ENCODE measurements at places on chromosomes 13 and 19.

- no peak for DNase-seq
Measured at GRCh38 chr19:30105727-30106126, 163.7 kb downstream of the URI1 start.

- peak; percentile 29 for DNase-seq
Measured at GRCh38 chr13:109110159-109110558, 480.7 kb downstream of the MYO16 start.

DNA sequence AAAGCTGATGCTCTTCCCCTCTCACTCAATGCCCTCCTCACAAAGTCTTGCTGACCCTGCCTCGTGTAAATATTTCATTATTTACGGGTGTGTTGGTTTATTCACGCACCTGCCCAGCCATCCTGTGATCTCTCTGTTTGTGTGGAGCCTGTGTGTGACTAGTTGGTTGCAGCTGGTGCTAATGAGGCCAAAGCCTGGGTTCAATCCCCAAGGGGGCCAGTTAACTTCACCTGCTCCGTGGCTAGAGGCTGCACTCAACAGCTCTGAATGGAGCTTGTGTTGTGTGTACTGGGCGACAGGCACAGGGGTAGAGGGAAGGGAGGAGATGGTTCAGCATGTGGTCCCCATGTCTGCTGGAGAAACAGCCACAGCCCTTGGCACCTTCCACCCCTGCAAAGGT is 109.5 kb downstream of the DNAJC15 start:
- DNase-seq: no peak

DNA sequence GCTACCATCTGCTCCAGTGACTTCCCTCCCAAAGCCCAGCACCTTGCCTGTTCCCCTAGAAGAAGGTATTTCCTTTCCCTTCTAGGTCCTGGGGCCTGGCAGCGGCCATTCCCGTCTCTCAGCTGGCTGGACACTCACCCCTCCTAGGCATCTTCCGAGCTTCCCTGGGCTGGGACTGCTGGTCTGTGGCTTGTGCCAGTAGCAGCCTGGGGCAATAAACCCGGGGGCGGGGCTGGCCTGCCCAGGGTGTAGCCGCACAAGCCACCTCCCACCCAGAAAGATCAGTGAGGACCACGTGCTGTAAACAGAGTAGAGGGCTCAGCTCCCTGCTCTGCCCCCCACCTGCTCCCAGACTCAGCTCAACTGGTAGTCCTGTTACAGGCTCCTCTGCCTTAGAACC is 15.0 kb downstream of the LIPE start:
- no peak for DNase-seq

DNA sequence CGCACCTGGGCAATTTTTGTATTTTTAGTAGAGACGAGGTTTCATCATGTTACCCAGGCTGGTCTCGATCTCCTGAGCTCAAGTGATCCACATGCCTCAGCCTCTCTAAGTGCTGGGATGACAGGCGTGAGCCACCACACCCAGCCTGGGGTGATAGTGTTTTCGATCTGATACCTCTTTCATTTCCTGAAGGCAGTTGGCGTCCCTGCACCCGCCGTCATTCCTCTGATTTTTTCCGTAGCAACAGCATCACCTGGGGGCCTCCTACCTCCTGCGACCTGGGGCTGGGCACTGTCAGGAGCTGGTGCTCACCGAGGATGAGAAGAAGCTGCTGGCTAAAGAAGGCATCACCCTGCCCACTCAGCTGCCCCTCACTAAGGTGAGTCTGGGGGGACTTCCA is 10.8 kb downstream of the CREB3L3 start:
- no peak for DNase-seq

GRCh38 chr19:55212447-55212846 is 3.1 kb upstream of the PTPRH start:
- no peak for DNase-seq

GRCh38 chr13:67119481-67119894 is 110.6 kb downstream of the PCDH9 start:
- no peak for DNase-seq

DNA sequence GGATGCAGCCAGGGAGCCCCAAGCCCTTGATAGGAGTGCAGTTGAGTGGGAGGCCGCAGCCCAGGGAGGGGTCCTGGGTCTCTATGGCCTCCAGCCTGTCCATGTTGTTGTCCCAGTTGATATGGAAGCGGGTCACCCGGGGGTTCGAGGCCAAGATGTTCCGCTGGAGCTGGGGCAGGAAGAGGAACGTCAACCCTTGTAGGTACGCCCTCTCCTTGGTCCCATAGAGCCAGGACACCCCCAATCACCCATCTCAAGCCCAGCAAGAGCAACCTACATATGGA is 2.9 kb upstream of the PRKACA start:
- DNase-seq: no peak

DNA sequence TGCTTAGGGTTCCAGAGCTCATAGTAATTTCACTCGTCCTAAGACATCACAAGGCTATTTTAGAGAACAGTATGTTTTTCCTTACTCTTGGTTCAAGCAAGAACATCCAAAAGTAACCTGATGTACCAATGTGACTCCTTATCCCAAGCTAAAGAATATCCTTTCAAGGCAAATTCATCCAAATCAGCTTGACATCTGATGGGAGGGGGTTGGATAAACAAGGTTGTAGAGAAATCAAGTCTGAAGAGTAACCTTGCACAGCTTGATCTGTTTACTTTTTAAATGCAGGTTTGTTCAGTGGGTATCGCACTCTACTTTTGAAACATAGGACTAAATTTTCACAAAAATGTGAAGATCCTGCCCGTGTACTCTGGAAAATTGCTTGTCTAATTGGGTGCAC is 201.2 kb downstream of the GGACT start:
- peak; percentile 34 for DNase-seq

DNA sequence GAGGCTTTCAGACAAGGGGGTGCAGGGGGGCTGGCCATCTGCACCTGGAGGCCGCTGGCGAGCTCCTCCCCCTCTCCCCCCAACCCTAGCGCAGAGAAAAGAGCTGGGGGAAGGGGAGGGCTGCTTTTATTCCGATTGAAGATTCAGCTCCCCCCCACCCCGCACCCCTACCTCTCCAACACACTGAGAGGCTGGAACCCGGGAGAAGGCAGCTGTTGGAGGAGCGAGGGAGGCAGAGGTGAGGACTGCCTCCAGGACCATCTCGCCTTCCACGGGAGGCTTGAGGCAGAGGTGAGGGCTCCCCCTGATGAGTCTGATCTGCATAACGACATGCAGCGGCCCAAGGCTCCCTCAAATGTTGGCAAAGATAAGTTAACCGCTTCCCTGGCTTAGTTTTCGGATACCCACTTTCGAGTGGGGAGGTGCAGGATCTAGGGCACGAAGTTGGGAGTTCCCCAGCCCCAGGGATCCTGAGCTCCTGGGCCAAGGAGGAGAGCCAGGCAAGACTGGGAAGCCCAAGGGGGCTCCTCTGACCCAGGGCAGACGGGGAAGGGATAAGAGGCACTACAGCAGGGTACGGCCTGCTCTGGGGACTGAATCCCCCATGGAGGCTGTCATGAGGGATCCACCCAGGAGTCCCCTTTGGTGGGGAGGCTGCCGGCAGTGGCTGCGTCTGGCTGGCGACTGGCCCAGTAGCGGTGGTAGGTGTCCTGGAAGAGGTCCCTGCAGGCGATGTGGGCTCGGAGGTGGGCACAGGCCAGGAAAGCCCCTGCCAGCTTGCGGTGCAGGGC is 1.2 kb upstream of the NUMBL start:
- DNase-seq: no peak

GRCh38 chr19:6572217-6572616 is 18.7 kb downstream of the CD70 start:
- DNase-seq: no peak

- no peak for DNase-seq
Measured at GRCh38 chr13:20825477-20825875, 51.7 kb upstream of the EEF1AKMT1 start.

GRCh38 chr13:38875186-38875875 is 115.3 kb downstream of the STOML3 start:
- DNase-seq: no peak

DNA sequence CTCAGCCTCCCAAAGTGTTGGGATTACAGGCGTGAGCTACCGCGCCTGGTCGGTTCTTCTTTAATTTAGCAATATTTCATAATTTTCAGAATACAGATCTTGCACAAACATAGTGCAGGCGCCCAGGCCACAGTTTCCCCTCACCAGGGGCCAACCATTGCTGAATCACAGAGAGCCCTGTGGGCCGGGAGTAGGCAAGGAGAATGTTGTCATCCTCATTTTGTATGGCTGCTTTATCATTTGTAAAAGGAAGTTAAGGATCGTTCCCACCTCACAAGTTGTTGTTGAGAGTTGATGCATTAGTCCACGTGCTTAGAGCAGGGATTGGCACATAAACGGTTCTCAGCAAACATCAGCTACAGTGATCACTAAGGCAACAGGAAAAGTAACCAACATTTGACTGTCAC is 30.2 kb downstream of the MEIS3 start:
- DNase-seq: no peak

DNA sequence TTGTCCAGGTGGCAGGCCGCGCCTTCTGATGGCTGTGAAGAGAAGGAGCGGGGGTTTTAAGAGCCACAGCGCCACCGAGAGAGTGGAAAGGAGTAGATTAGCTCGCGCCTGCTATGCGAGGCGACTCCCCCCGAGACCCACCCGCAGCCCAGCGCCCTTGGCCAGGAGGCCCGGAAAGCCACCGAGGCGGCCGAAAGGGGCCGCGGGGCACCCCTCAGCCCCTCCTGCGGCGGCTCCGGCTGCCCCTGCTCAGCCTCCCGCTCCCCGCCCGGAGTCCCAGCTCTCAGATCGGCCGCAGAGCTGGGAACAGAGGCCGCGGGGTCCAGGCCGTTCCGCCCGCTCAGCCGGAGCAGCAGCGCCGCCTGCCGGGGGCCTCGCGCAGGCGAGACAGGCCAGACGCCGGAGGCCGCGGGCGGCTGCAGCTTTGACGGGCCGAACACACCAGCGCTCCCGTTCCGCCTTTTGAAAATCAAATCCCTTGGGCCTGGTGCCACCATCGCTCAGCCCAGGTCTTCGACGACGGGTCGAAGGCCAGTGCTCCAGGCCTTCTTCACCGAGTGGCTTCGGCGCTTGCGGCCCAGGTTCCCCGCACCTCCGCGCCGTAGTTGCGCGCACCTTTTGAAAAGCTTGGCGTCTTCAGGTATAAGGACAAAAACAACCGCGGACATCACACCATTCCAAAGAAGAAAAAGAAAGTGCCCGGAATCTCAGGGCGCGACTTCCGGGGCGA is 15.3 kb downstream of the CDX2 start:
- peak; percentile 92 for DNase-seq

DNA sequence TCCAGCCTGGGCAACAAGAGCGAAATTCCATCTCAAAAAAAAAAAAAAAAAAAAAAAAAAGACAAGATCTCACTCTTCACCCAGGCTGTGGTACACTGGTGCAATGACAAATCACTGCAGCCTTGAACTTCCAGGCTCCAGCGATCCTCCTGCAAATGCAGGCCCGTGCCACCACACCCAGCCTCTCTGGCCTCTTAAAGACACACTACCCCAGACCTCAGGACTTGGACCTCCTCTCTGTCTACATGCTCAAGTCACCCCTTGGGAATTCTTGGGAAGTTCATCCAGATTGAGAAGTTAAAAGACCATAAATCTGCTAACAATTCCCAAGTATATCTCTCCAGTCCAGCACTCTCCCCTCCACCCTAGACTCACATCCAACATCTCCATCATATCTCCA is 10.6 kb upstream of the HIPK4 start:
- DNase-seq: no peak

DNA sequence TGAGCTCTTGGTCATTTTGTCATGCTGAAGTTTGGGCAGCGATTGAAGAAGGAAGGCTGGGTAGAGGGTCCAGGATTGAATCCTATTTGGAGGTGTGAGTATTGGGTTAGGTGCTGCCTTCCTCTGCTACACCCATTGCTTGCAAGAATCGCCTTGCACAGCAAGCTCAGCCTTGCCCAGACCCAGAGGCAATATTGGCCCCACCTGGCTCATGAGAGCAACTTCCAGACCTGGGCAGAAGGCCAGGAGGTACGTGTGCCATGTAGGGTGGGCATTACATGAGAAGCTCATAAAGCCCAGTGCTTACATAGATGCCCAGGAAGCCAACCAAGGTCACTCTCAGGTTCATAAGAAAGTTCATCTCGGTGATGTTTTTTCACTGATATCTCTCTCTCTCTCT is 718.0 kb downstream of the EFNB2 start:
- no peak for DNase-seq

- DNase-seq: no peak
Measured at GRCh38 chr19:48867746-48868113, 687 bp downstream of the PLEKHA4 start.

DNA sequence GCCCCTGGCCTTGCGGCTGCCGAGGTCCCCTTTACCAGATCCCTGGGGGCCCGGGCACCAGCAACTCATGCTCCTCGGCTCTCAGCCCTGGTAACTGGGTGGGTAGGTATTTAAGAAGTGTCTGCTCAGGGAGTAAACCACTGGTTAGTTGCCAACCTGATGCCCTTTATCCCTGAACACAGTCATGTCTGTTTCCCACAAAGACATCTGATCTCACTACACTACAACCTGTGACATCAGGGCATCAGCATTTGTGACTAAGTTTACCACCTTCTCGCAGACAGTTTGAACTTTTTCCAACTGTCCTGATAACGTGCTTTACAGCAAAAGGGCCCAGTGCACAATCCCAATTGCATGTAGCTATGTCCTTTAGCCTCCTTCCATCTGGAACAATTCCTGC is 22.0 kb downstream of the GGACT start:
- DNase-seq: no peak

DNA sequence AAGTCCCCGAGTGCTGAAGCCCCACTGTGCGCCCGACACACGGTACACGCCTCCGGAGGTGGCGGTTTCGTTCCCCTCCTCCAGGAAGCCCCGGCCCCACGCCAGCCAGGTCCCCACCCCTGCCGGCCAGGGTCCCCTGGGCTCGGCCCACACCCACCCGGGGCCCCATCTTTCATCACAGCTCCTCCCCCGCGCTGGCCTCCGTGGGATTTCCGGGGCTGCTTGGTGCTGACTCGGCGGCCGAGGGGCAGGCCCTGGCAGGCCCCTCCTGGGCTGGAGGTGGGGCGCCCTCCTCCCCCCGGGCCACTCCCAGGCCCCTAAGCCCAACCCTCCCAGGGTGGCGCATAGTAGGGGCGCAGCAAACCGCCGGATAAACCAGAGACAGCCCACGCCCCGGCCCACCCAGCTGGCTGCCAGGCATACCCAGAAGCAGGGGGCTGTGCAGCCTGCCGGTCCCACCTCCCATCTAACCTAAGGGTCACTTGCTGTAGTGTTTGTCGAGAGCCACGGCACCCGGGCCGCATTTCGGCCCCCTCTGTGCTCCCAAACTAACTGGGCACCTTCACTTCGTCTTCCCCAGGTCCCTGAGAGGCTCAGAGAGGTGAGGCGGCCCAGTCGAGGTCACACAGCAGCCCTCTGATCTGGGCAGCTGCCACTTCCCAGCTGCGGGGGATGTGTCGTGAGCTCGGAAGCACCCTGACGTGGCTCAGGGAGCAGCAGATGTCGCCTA is 6.6 kb downstream of the ZBTB7A start:
- no peak for DNase-seq
